SK-N-MC (cell line): ENCODE measurements at places on chromosomes 16 and 17.

DNA sequence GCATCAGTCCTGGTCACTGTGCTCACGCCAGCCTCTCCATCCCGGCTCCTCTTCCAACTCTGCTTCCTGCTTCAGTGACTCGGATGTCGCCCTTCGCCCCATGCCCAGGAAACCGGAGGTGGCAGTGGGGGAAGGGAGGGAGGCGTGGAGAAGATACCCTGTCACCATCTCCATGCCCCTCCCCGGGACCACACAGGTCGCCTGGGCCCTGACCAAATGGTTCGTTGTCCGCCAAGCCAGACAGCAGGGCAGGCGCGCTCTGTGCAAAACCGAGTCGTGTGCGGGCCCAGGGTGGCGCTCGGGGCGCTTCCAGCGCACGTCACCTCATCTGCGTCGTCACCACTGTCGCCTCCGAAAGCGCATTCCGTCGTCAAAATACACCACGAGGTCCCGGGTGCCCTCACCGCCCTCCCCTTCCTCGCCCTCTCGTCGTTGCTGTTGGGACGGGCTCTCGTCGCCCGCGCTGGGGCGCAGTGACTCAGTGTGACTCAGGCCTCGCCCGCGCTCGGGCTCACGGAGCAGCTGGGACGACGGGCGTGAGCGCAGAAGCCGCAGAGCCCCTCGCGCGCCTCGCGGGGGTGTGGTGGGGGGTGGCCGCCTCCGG is 39.2 kb downstream of the ZNF778 start:
- DNase-seq, result no peak

DNA sequence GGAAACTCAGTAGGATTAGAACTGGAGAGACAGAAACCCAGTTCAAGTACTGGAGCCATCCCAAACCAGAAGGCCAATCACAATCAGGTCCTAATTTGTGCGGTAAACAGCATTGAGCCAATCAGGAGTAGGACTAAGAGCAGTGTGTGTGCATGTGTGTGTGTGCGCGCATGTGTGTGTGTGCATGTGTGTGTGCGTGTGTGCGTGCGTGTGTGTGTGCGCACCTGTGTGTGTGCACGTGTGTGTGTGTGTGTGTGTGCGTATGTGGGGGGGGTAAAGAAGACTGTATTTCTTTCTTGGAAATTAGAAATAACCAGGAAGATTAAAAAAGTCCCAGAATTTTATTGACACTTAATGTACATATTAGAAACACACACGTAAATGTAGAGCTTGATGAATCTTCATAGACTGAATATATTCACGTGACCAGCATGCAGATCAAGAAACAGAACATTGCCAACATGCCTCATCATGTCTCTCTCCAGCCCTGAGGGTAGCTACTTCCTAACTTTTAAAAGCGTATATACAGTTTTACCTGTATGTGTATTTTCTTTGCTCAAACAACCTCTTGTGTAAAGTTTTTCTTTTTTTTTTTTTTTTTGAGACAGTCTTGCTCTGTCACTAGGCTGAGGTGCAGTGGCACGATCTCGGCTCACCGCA is 919 bp upstream of the DHRS7C start:
- DNase-seq, result no peak

DNA sequence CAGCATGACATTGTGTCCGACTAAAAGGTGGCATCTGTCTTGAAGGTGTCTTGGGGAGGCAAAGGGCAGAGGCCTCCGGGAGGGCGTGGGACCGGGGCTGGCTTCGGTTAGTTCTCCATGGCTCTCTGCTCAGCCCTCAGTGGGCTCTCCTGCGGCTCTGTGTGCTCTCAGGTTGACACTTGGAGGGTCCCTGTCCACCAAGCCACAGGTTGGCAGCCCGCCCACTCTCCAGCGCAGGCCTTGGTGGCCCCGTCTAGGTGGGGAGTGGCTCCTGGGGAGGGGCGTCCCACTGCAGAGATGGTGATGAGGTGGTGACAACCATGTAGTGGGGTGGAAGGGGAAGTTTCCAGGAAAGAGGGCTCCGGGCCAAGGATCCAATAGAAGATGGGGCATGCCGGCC is 31.6 kb downstream of the ADGRG5 start:
- no peak for DNase-seq

DNA sequence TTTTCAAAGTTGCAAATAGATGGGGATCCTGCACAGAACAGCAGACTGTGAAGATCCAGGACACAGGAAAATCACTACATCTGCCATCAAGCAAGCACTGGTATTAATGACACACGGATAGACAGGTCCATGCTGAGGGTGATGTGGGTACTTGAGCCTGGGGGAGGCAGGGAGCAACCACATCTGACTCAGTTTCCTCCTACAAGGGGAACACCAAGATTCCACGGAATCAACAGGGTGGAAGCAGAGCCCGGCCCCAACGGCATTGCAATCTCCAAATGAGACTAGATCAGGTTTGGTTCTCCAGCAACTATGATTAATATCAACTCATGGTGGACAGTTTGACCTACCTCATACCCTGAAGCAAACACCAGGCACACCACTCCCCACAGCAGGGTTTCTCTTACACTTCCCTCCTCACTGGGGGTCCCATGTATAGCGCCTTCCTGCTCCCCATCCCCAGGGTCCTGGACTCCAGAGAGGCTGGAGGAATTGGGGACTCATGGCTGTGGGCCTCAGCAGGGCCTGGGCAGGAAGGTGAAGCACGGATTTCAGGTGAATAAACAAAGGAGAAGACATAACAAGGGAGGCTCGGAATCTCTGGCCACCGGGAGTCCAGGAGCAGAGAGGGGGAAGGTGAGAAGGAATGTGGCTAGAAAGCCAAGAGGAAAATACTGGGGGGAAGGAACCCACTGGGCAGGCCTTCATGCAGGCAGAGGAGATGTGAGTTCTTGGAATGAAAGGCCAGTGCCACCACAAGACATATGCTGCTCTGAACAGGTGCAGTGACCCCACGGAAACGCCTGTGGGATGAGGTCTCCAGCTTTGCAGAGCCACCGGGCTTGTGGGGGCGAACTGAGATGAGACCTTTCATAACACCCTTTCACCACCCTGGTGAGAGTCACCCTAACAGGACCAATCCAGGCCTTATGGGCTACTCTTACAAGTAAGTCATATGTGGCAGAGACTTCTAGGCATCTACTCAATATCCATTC is 29.5 kb upstream of the PIK3R6 start:
- DNase-seq, result no peak

- DNase-seq, result no peak
Measured at GRCh38 chr17:64016231-64016784, 4.1 kb downstream of the ICAM2 start.

DNA sequence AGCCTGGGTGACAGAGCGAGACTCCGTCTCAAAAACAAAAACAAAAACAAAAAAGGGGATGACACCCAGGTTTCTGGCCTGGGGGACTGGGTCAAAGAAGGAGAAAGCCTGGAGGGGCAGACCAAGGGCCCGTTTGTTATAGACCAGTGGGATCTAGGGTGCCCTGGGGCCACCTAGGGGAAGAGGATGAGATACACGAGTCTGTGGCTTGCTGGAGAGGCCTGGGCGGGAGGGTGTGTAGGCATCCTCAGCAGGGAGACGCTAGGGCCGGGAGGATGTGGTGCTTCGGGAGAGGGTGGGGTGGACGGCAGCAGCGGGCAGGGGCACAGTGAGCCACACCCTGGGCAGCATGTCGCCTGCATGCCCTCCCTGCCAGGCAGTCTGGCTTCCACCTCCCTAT is 17.1 kb upstream of the CRK start:
- no peak for DNase-seq

- no peak for DNase-seq
Measured at GRCh38 chr16:57305159-57305811, 20.8 kb upstream of the PLLP start.

DNA sequence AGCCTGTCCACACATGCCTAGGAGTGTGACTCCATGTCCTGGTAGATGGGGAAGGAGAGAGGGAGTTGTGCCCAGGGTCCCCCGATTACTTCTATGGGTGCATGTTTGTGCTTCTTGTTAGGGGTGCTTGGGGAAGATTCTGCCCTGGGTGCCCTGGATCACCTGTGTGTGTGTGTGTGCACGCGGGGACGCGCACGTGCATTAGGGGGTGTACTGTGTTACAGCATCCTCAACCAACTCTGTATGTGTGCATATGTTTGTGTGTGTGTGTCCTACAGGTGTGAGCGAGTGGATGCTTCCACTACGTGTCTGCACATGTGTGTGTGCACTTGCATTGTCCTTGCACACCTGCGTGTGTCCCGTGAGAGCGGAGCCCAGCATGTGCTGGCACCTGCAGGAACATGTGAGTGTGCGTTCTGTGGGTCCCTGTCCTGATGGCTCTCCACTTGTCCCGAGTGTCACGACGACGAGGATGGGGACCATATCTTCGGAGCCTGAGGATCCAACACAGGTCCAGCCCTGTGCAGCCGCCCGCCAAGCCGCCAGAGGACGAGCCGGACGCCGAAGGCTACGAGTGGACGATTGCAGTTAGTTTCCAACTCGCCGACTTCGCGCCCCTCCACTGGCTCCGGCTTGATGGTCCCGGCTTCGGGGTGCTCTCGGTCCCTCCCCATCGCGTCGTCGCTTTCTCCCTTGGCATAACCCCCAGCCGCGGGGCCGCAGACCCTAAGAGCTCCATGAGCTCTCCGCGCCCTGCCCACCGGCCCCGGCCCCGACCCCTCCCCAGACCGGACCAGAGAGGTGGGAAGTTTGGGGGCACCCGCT is 6.0 kb upstream of the TBC1D3B start:
- no peak for DNase-seq

GRCh38 chr17:79798299-79799173 is 1.7 kb upstream of the CBX8 start:
- no peak for DNase-seq

DNA sequence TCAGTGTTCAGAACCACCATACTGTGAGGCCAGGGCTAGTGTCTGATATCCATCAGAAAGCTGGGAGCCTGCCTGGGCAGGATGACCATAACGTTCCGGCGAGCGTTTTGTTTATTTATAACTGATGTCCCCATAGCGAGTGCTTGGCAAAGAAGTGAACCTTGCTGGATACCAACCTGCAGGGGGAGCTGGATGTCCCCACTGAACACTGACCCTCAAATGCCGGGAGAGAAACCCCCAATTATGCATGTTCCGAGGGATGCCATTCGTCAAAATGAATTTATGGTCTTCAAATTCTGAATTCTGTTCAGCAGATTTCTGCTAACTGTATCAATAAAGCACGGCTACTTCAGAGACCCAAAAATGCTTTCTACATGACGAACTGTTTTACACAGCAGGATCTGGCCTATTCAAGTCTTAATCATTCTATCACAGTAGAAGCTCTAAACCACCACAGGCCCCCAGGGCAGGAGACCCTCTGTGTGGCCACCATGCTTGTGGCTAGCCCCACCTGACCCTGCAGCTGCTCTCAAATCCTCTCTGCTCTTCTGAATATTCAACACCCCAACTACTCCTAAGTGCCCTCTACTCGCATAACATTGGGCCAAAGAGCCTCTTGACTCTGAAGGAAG is 15.2 kb downstream of the MED24 start:
- DNase-seq, result no peak

- DNase-seq, result no peak
Measured at GRCh38 chr17:40707745-40708144, 4.2 kb upstream of the KRT24 start.

DNA sequence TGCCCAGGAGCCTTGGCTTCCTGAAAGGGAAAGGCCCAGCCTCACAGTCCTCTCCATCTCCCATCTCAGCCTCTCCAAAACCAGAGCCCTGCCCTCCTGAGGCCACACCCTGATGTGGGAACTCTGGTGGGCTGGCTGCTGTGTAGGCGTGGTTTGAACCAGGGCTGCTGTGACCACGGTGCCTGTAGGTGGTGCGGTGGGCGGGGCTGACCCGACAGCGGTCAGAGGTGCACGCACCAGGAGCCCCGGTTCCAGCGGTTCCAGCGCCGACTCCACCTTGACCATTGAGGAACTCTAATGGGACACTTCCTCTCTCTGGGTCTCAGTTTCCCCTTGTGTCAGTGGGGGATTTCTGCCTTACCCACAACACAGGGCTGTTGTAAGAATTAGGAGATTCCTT is 2.4 kb downstream of the RAP1GAP2 start:
- DNase-seq, result no peak

- DNase-seq, result no peak
Measured at GRCh38 chr17:75386430-75386829, 19.0 kb downstream of the GRB2 start.
